ENCODE measurements at places on chromosomes 6 and 20.

DNA sequence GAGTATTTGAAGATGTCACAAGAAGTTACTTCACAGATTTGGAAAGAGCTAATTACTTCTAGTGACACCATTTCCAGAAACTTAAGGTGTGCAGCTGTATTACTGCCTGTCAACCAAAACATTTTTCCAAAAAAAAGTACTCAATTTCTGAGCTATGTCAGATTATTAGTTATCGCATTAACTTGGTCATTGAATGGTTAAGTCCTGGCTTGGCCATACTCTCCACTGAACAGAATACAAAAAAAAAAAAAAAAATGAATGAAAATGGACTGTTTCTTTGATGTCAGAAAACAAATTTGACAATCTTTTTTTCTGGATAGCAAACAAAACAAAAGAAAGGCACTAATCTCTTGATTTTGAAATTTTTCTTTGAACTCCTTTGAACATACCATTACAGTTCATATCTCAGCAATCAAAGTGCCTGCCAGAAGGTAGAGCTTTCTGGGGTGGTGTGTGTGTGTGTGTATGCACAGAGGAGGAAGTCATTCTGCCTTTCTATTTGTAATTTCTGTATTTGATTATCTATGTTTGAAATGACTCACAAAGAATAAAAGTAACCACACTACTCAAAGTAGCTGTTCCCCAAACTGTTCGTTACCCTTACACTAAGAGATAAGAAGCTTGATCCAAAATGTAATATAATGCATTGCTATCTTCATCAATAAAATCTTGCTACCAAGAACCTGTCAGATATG, 210.8 kb upstream of the FUT9 start:
- DNase-seq, result no peak

- no peak for DNase-seq
Observed at GRCh38 chr20:53636540-53637097, 43.0 kb upstream of the ZNF217 start.

- DNase-seq, result no peak
Observed at GRCh38 chr6:163850874-163851273, 436.4 kb downstream of the QKI start.

- no peak for DNase-seq
Observed at GRCh38 chr20:52577696-52578095, 386.1 kb upstream of the ZFP64 start.

GRCh38 chr6:124907596-124907995, 54.6 kb upstream of the RNF217 start:
- no peak for DNase-seq

- DNase-seq, result peak; percentile 74
Observed at GRCh38 chr6:53701333-53702218, 36.0 kb upstream of the KLHL31 start.

GRCh38 chr6:145423936-145424335, 311.4 kb downstream of the EPM2A start:
- no peak for DNase-seq

- no peak for DNase-seq
Observed at GRCh38 chr6:44575644-44576043, 188.1 kb downstream of the CDC5L start.

DNA sequence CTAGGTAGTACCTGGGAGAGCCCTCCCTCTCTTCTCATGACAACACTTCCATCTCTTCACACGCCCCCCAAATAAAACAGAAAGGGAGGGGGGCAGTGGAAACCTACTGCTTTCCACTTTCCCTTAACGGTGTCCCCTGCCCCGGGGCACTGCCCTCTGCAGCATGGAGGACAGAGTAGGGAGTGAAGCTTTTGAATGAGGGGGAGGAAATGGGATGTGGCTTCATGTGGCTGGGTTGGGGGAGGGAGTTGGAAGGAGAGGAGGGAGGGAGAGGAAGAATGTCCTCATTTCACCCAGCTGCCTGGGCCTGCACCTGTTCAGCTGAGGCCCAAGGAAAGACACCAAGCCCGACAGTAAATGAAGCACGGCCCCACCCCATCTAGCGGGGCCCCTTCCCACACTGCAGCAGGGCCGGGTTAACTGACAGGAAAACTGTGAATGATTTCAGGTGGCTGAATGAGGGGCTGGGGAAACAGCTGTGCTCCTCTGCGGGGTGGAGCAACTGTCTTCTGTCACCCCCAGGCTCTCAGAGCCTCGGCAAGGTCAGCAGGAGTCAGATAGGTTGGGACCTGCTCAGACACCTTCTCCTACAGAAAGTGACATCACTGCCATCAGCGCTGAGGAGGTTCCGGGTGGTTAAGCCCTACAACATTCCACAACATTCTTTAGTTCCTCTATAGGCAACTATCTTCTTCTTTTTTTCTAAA, 40.0 kb upstream of the TAF8 start:
- DNase-seq, result peak; percentile 93

DNA sequence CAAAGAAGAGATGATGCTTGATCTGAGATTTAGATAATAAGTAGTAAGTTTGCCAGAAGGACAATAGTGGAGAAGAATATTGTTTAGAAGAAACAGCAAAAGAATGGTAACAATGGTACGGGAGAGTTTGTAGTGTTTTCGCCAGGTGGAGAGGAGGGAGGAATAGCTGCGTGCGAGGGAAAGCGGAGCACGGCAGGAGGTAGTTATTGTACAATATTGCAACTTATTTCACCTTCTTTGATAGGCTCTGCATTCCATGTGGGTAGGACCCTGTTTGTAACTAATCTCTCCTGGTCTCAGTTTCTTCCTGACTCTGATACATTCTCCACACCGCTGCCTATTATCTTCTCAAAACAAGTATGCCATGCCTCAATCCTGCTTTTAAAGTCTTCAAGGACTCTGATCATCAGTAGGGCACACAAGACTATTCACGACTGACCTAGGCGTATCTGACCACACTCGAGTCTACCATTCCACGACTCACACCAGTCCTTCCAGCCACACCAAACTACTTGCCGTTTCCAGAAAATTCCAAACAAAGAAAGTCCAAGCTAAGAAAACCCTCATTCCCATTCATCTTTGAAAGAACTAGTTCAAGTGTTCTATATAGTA, 1.1 kb downstream of the PPIL4 start:
- no peak for DNase-seq

DNA sequence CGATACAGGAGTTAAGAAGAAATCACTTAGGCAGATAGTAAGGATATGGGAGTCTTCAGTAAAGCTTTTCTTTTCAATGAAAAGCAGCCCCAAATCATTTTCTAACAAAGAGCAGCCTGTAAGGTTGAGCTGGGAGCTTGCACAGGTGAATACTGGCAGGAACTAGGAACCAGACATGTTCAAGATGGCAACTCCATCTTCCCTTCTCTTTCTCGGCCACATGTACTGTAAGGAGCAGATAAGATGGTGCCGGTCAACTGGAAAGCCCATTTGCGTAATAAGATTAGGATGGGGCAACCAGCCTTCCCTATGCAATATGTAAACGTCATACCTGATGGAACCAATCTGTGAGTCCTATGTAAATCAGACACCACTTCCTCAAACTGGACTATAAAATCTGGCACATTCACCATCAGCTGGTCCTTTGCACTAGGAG, 46.2 kb upstream of the RNGTT start:
- no peak for DNase-seq

GRCh38 chr20:17698384-17698783, 1.4 kb upstream of the BANF2 start:
- DNase-seq, result no peak

DNA sequence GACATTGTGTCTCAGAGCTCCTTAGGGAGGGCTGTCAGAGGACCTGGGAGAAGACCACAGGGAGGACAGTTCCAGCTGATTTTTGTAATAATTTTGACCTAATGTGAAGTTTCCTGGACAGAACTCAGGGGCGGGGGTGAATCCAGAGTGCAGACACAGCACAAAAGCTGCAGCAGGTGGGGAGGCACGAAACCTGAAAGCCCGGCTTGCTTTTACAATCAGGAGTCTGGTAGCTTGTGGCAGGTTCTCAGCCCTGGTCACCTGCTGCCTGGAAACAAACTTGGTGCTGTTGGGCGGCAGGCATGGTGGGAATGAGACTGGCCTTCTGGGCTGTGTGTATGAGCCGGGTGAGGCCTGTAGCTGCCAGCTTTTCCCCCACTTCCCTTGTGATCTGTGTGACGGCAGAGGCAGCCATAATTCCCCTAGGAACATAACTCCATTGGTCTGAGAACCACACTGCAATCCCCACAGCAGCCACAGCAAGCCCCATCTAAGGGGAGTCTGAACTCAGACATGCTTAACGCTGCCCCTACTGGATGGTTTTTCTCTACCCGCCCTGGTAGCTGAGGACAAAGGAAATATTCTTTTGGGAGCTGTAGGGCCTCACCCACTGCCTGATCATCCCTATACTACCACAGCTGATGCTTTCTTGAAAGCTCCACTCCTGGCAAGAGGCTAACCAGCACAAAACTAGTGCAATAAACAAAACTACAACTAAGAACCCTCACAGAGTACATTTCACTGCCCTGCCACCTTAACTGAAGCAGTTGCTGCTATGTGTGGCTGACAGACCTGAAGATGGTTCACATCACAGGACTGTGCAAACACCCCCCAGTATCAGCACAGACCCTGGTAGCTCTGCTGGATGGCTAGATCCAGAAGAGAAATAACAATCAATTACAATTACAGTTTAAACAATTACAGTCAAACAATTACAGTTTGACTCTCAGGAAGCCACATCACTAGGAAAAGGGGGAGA, 1055.1 kb upstream of the GJE1 start:
- peak; percentile 6 for DNase-seq

DNA sequence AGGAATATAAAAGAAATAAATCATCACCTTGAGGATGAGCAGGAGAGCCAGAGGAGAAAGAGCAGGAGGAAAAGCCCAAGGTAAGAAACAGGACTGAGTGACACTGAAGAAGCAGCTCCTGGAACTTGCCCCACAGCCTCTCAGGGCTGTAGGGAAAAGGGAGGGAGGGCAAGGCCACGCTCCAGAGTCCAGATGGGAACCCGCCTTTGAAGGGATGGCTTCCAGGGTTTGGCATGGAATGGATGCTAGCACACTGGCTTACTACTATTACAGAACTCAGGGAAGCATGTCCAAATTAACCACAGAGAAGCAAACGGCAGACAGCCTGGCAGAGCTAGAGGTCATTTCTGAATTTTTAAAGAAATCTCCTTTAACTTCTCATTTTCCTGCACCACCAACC, 26.8 kb downstream of the RALGAPA2 start:
- no peak for DNase-seq

DNA sequence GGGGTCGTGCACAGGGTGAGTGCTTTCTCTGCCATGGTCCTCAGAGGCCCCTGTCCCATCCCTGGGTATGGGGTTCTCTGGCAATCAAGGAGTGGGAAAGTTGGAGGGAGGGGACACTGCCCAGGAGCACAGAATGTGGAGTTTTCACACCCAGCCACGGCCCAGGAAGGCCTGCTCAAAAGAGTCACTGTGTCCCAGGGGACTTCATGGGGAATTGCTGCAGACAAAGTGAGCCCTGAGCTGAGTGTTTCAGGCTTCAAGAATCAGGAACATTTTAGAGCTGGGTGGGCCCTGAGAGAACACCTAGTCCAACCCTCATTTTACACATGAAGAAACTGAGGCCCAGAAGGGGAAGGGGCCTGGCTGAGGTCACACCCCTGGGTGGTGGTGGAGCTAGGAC, 5.7 kb downstream of the MAPK13 start:
- no peak for DNase-seq

DNA sequence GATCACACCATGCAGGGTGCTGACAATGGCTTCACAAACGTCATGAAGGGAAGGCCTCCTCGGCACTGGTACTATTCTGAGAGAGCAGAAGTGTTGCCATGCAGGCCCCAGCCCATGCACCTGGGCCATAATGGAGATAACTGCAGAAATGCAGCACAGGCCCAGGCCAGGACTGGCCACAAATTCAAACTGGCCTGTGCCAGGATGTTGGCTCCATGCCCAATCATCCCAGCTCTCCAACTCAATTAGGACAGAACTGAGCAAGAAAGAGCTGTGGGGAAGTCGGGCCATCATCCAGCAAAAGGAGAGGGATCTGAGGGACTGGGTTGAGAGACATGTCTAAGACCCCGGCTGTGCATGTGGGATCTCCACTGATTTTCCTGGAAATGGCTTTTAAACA, 48.9 kb upstream of the SYNDIG1 start:
- DNase-seq, result no peak

- peak; percentile 12 for DNase-seq
Observed at GRCh38 chr20:42734660-42735368, 454.9 kb downstream of the PTPRT start.

DNA sequence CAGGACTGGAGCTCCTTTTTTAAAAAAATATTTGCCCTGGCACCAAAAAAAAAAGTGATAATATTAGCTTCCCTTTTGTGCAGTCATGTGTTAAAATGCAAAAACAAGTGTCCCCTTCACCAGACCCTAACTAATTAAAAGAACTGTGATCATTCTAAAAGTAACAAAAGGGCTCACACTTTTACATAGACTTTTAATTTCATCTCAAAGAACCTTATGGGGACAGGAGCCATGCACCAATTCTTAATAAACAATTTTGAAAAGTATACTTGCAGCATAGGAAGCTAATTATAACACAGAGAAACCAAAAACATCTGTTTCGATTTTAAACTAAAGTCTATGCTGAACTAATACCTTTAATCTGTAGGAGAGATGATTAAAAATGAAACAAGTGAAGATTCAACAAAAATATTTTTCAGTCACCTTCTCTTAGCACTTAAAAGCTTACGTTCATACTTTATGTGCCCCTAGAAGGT, 17.3 kb downstream of the STX7 start:
- no peak for DNase-seq

DNA sequence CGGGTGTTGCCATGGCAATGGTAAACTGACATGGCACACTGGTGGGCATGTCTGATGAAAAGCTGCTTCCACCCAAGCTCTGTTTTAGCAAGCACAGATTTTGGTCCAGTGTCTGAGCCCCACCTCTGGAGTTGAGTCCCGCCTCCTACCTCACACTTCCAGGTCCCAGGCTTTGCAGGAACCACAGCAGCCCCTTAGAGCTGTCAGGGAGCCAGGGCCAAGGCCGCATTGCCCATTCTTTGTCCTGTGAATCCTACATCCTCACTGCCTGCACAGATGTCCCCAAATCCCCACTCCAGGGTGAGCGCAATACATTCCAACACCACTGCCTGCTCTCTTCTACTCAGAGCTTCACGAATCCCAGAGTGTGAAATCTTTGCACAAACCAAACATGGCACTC, 292.2 kb downstream of the PREX1 start:
- no peak for DNase-seq

DNA sequence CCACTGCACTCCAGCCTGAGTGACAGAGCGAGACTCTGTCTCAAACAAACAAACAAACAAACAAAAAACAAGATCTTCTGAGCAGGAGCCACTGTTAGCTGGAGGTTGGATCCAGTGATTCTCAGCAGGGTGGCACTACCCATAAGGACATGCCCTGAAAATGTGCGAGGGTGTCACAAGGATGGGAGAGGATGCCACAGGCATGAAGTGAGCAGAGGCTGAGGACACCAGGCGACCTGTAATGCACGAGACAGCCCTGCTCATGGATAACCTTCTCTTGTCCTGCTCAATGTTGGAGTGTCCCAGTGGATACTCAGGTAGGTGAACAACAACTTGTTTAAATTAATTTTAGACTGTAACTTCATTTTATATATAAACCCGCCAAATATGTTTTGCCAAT, 76.8 kb downstream of the KCNB1 start:
- no peak for DNase-seq

All from tongue (tissue), 3 donors.